ENCODE measurements at places on chromosomes 3 and 15. TPM values are rescaled to one million over a fixed set of nuclear protein-coding genes. Genes with fewer than 3 reads are reported as not detected.

The TMEM158 gene
- total RNA-seq = 2.2 TPM

The LTF gene
- 1.7 TPM for total RNA-seq

The TMC3 gene
- total RNA-seq = 0.52 TPM

The PRKAR2A gene
- 43.3 TPM for total RNA-seq

The GPR62 gene
- total RNA-seq = 0.17 TPM

The TRIM42 gene
- not detected for total RNA-seq

The OCA2 gene
- 0.26 TPM for total RNA-seq

The TMEM108 gene
- 8.6 TPM for total RNA-seq

The NAA80 gene
- total RNA-seq = 8.5 TPM

The PLSCR2 gene
- total RNA-seq = not detected

The RARB gene
- 51.9 TPM for total RNA-seq

The FETUB gene
- not detected for total RNA-seq

The TMEM207 gene
- total RNA-seq = not detected

The SOX14 gene
- not detected for total RNA-seq

The CMC1 gene
- 9.1 TPM for total RNA-seq

- DNase-seq = no peak
These were observed 58.7 kb upstream of the MYRIP start for GRCh38 chr3:39750712-39751111.

DNA sequence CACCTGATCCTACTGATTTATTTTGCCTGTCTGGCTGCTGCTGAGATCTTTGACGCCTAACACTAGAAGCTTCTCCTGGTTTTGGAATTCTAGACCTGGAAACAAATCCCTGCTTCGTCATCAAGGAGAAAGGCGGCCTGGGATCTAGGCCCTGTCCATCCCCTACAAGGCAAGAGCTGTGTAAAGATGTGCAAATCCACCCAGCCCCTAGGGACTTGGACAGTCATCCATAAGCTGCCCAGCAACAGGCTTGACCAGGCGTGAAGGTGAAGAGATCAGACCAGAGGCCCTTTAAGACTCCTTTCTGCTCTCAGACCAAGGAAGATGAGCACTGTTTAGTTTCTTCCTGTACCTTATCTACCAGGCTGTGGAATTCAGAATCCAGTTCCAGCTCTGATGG is 32.2 kb downstream of the SLC41A3 start:
- no peak for DNase-seq

GRCh38 chr15:40096094-40096891 is 12.4 kb downstream of the BMF start:
- DNase-seq = no peak

- DNase-seq = no peak
These were observed 174.8 kb upstream of the BHLHE40 start for GRCh38 chr3:4804161-4805058.

GRCh38 chr3:82363131-82363530 is 601.7 kb upstream of the GBE1 start:
- DNase-seq = no peak

DNA sequence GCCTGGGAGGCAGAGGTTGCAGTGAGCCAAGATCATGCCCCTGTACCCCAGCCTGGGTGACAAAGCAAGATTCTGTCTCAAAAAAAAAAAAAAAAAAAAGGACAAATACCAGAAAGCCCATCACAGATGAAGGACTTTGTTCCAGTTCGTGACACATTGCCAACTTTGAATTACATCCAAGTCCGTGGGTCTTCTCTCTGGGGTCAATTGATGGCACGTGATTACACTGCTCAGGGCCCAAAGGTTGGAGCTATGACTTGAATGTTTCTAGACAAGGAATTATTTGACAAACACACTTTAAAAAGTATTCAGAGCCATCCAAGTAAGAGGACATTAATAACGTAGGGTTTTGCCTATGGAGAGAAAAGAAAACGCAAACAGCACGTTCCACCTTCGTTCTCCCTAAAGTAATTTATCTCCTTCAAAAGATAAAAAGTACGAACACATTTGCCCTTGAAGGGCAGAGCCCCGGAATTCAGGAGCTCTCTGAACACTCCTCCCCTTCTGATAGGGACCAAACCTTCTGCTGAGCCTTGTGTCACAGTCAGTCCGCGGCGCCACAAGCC is 31.3 kb upstream of the ST3GAL6 start:
- DNase-seq = no peak

DNA sequence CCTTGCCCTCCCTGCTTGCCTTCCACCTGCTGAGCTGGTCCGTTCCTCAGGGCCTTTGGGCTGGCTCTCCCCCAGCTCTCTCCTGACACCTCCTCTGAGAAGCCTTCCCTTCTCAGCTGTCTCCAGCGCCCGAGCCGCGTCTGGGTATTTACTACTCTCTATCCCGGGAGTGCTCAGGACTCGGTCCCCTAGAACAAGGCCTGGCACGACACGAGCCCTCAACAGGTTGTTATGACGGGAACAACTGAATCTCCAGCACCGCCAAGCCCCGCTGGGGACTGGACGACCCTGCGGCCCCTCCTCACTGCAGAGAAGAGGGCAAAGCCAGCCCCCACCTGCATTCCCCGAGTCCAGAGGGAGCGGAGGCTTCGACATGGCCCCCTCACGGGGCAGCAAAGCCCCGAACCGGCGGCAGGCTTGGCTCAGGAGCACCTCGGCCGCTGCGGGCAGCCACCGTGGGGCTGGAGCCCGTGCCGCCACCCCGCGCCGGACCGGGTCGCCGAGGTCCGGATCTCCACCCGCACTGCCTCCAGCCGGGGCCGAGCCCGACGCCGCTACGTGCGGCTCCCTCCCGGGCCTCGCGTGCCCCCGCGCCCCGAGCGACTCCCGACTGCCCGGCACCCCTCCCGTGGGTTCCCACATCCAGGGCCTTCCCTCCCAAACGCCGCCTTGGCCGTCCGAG is 792 bp downstream of the TPRA1 start:
- DNase-seq = no peak

DNA sequence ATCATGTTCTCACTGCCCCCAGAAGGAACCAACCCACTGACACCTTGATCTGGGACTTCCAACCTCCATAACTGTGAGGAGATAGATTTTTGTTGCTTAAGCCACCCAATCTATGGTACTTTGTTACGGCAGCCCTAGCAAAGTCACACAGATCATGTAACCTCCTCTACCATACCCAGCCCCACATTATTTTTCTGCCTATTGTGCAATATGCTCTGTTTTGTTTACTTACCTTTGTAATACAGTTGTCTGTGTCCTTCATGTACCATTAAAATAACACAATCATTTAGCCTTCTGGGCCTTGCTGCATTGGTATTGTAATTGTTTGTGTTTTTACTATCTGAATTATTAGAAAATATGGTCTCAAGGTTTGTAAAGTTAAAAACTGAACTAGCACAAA is 16.1 kb downstream of the NDN start:
- no peak for DNase-seq

- DNase-seq = no peak
These were observed 9.4 kb upstream of the CAMK1 start for GRCh38 chr3:9779075-9779593.

GRCh38 chr15:61517776-61518175 is 288.7 kb upstream of the RORA start:
- DNase-seq = no peak

GRCh38 chr3:187624588-187624987 is 45.6 kb downstream of the SST start:
- DNase-seq = no peak

GRCh38 chr3:174619239-174619638 is 239.9 kb upstream of the NAALADL2 start:
- DNase-seq = no peak

DNA sequence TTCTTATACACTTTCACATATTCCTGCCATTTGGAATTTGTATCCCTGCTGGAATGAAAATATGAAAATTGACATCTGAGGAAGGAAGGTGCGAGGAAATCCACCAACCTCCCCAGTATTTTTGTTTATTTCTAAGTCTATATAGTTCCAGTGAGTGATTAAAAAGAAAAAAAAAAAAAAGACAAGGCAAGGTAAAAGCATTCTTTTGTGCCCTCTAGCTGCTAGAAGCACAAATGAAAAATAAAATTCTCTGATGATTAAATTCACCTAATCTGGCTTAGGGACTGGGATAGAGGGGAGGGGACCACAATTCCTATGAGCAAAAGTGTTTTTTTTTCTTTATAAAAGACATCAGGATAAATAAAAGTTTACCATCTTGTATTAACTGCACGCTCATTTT is 370.9 kb downstream of the NR2F2 start:
- DNase-seq = no peak

- DNase-seq = no peak
These were observed 14.1 kb upstream of the ANXA2 start for GRCh38 chr15:60411774-60412425.

GRCh38 chr15:42156243-42156922 is at the start of gene PLA2G4F:
TSS of gene PLA2G4F (minus strand) at chr15:42156636. CDS start at chr15:42156549, 87 bp downstream.
- DNase-seq = no peak

DNA sequence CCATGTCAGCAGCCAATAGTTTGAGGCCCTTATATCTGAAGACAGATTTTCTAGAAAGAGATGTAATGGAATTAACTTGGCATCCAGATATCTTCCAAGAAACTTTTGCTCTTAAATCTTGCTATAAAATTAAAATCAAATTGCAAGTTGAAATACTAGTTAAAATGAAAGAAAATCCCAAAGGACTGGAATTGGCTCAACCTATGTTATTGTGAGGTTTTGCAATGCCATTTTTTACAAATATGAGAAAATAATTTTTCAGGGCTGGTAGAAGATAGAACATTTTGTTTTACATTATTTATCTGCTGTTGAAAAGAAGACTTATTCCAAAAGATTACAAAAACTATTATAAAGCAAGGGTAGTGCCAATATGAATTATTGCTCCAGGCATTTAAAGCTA is 92.2 kb upstream of the AGTR1 start:
- DNase-seq = no peak

- no peak for DNase-seq
These were observed 146.0 kb downstream of the NEK11 start for GRCh38 chr3:131172502-131173200.

GRCh38 chr3:25665315-25666280 is 891 bp upstream of the TOP2B start:
- DNase-seq = no peak

- no peak for DNase-seq
These were observed 54.3 kb upstream of the TNIK start for GRCh38 chr3:171514466-171514865.

- DNase-seq = no peak
These were observed 37.2 kb downstream of the BHLHE40 start for GRCh38 chr3:5016211-5017161.

GRCh38 chr3:20576228-20576627 is 390.2 kb upstream of the SGO1 start:
- DNase-seq = no peak
